Stimulated activated CD8-positive, alpha-beta memory T cell treated with anti-CD3 and anti-CD28 coated beads, Interleukin-4, amount 100 ng/mL, for 1 hour (primary cell): ENCODE measurements at places on chromosomes 11 and 22.

GRCh38 chr11:8971196-8971923, 7.1 kb upstream of the TMEM9B start:
- DNase-seq = no peak

- DNase-seq = peak; percentile 98
Measured at GRCh38 chr11:126268708-126269579, at the start of the genes FOXRED1 and SRPRA. Gene FOXRED1, plus strand, starts transcription at chr11:126269154. Its CDS starts 53 bp downstream, at chr11:126269207. Gene SRPRA, minus strand, starts transcription at chr11:126268895. Its CDS starts 91 bp downstream, at chr11:126268804.

DNA sequence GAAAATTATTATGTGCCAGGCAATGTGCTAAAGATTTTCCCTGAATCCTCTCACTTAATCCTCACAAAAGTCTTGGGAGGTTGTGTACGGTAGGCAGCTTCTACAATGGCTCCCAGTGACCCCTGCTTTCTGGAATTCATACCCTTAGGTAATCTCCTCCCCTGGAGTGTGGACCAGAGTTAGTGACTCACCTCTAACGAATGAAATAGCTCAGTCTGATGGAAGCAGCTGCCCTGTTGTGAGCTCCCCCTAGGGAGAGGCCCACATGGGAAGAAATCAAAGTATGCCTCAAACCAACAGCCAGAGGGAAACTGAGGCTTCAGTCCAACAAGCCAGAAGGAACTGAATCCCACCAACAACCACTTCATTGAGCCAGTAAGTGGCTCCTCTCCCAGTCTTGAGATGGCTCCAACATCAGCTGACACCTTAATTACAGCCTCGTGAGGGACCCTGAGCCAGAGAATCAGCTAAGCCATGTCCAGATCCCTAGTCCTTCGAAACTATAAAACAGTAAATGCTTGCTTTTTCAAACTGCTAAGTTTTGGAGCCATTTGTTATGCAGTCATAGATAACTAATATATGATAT, 98.9 kb upstream of the ISX start:
- no peak for DNase-seq

DNA sequence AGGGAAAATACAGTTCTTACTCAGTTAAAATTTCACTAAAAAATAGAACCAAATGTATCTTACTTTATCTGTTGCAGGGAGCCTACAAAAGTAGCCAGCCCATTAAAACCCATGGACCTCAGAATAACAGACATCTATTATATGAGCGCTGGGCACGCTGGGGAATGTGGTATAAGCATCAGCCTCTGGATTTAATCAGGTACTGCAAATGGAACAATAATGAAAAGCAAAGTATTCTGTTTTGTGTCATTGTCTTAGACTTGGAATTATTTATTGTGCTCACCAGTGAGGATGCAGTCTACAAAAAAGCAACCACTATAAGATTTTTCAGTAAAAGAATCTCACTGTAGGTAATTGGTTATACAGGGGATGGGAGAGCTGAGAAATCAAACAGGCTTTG, 30.2 kb downstream of the MUC15 start:
- DNase-seq = no peak

- no peak for DNase-seq
Measured at GRCh38 chr11:132632641-132633124, 899.6 kb downstream of the OPCML start.

GRCh38 chr22:45009606-45010531, at the start of gene PHF21B:
Gene PHF21B, minus strand, starts transcription at chr22:45010005. Its CDS starts 456 bp downstream, at chr22:45009549.
- DNase-seq = no peak

DNA sequence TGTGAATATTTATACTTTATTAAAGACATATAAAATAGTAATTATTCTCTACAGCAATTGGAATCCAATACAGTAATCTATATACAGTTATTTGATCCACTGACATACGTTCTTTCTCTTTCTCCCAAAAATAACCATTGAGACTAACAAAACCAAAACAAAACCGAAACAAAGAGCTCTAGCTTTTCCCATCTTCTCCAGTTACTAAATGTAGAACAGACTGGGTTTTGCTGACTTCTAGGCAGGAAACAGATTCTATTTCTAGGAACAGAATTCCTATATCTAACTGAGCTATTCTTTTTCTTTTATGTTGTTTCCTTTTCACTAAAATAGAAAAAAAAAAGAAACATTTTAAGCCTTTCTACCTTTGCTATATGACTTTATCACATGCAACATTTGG, 80.1 kb downstream of the PACS1 start:
- DNase-seq = no peak

DNA sequence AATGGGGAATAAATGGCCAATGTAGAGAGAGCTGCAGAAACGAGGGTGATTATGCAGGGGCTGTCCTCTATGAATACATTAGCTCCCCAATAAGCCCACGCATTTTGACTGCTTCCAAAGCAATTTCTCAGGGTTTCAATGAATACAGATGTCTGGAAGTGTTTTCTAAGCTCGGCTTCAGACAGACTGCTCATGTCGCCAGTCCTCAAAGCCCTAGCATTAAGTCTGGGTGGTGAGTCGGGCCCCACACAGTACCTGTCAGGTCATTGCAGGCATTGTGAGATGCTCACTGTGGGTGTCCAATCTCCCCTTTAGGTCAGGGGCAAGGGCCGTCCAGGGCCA, 17.9 kb upstream of the CSNK2A3 start:
- no peak for DNase-seq

GRCh38 chr11:41190437-41191082, 268.9 kb downstream of the LRRC4C start:
- DNase-seq = no peak

- DNase-seq = no peak
Measured at GRCh38 chr11:122692444-122692843, 36.9 kb downstream of the UBASH3B start.

DNA sequence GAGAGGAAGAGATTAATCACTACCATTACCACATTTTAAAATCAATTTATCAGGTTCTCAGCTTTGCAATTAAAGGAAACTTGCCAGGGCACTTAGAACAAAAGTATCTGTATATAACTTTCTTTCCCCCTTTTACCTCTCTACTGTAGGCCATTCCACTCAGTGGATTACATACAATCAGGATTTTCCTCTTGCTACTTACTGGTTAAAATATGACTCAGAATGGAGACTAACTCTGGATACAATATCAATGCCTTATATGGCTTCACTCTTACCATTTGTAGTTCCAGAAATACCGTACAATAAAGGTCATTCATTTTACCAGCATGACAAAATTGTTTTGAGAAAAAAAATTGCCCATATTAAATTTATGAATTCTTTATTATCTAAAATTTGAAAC, 706.8 kb downstream of the KCNA4 start:
- no peak for DNase-seq

DNA sequence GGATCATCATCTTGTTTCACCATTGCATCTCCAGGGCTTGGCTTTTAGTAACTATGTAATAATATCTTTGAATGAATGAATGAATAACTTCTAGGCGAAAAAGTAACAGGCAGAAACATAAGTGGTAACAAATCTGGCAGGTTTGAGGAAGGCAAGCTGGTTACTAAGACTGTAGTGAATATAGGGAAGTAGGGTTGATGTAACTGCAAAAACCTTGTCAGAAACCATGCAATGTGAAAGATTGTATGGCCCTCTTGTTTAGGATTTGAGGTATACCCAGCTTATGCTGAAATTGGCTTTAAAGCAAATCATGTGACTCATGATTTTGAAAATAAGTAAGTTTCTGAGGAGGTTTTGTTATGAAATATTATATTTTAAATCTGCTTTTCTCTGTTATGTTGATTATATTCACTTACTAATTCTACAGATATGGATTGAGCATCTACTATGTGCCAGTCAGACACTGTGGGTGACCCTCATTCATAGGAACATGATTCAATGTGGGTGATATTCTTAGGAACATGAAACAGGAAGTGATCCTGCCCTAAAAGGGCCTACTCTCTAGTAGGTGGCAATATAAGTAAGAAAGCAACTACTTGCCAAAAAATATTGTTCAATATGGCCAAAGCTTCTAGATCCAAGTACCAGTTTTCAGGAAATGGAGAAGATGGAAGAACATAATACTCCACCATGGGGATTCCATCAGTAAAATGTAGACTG, 115.5 kb upstream of the CCDC90B start:
- DNase-seq = no peak

- DNase-seq = no peak
Measured at GRCh38 chr22:27641049-27641795, 160.3 kb downstream of the MN1 start.

DNA sequence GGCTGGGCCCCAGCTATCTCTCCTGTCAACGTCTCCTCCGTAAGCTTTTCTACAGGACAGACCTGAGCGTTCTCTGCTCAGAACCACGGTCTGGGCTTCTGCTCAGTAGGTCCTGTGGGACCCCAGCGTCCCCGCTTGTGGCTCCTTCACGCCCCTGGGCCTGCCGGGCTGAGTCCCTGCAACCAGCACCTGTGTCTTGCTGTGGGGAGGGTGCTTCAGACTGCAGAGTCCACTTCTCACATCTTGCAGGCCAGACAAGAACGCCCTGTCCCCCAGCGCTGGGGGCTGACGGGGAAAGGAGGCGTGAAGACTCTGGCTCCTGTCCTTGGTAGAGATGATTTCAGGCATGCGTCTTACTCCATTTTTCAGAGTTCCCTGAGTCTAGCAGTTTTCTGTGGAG, 1480.8 kb downstream of the BRD1 start:
- no peak for DNase-seq

DNA sequence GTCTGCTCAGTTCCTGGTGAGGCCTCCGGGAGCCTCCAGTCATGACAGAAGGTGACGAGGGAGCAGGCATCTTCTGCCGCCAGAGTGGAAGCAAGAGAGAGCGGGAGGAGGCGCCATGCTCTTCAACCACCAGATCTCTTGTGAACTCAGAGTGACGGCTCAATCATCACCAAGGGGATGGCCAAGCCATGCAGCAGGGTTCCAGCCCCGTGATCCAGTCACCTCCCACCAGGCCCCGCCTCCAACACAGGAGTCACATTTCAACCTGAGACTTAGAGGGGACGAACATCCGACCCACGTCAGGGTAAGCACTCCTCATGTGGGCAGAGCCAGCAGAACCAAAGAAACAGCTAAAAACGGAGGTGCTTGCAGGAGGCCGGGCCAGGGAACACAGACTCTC, 1470.5 kb downstream of the BRD1 start:
- no peak for DNase-seq

GRCh38 chr22:27867085-27867952, 51.7 kb downstream of the PITPNB start:
- no peak for DNase-seq

DNA sequence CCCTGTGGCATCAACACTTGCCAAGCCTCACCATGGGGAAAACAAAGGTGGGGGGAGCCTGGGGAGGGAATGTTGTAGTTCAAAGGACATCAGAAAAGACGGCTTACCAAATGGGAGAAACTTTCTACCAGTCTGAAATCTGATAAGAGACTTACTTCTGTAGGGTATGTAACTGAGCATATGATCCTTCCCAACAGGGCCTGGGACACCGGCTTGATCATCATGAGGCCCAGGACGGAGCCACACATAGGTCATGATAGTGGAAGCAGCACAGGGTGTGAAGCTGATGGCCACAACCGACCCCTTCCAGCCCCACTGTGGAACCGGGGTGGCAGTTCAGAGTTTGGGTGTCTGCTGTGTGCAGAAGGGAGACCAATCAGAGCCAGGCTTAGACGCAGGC, 51.1 kb downstream of the MICAL3 start:
- no peak for DNase-seq

DNA sequence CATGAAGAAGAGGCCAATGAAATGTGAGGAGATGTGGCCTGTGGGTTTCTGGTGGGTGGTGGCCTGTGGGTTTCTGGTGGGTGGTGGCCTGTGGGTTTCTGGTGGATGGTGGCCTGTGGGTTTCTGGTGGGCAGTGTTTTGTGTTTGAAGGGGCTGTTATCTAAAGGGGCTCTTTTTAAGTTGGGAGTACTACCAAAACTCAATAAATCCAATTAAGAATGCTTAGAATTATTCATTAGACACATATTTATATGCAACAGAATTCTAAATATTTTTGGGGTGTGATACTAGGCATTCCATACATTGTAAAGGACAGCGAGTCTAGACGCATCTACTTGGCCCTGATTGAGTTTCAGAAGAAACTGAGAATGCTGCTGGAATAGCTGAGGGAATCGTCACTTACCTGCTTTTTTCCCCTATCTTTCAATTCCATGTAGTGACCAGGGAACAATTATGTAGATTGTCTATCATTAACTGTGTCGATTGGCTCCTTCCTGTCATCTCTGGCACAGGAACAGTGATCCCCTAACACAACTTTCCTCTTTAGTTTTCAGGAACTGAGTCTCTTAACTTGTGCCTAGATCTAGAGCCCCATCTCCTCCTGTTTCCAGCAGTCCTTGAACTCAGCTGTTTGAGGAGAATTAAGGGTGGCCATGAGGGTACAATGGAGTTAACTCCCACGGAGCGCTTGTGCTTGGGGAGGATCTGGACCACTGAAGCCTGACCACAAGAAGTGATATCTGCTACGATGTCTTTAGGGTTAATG, 37.3 kb upstream of the TOP3B start:
- DNase-seq = no peak

DNA sequence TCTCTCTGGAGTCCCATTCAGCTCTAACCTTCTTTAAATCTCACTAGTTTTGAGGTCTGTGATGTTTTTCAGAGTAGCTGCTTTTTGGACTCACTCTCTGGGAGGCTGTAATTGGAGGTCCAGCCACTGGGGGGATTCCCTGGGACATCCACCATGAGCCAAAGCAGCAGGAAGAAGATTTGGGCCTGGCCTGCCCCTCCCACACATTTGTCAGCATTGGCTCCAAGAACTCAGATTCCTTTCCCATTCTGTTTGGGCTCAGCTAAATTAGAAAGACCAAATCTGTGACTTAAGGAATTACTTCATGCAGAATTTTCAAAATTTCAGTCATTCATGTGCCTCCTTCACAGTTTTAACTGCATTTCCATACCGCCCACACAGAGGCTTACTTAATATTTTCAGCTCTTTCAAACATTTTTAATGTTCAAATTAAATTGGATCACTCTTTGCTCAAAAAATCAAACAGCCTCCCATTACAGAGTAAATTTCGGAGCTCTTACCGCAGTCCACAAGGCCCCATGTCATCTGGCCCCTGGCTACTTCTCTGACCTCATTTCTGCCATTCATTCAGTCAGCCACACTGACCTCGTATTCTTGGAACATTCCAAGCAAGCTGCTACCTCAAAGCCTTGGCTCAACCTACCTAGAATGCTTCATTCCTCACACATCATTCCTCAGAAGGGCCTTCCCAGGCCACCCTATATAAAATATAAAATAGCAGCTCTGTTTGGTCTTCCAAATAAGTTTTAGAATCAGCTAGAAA, 54.5 kb upstream of the RRAS2 start:
- no peak for DNase-seq

- DNase-seq = no peak
Measured at GRCh38 chr22:16960884-16961249, 47.2 kb downstream of the GAB4 start.

- no peak for DNase-seq
Measured at GRCh38 chr11:121864660-121865059, 251.4 kb downstream of the BLID start.

DNA sequence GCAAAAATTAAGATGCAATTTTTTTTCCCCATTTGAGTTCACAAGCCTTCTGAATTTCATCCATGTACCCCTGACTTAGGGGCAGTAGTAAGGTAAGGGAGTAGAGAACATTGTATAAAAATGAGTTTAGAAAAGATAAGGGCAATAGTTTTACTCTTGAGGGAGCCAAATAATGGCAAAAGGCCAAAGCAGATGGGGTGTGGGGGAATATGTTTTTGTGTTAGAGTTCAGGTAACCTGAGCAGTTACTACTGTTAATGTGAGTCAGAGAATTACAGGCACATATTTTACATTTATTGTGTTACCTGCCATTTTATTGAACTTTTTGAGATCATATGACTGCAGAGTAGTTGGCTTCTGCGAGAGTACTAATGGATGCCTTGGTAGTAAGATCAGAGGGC, 3.1 kb downstream of the EED start:
- DNase-seq = no peak
